Progenitor cell of endocrine pancreas (in vitro differentiated cells): ENCODE measurements at places on chromosomes 7 and 10.

DNA sequence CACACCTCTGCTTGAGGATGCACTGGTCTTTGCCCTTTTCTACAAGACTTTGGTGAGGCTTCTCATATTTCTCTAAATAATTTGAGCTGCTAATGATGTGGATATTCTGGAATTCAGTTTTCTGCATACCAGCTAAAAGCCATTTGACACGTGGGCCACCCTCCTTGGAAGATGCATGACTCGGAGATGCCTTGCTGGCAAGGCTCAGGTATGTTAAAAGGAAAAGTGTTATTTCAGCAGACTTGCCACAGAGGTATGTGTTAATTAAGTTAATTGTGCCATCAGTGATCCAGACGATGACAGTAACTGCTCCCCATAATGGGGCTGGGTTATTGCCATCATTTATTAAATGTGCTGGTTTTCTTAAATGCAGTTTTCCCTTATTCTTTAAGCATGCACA is 8.8 kb upstream of the GFRA1 start:
- no peak for DNase-seq

- no peak for DNase-seq
These were observed 852.4 kb downstream of the SORCS1 start for GRCh38 chr10:106312087-106312486.

DNA sequence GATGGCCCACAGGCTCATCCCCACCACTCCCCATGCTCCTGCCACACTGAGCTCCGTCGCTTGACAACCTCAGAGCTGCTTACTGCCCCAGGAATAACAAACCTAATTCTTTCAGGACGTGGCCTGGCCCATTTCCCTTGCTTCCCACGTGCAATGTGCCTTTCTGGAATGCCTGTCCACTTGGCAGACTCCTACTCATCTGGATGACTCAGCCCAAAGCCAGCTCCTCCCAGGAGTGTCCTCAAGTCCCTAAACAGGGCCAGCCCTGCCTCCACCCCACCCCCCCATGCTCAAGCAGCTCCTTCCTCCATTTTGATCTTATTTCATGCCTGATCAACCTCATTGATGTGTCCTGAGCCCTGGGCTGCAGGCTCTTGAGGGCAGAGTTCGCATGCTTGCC is 164.9 kb upstream of the RNF32 start:
- DNase-seq: no peak

DNA sequence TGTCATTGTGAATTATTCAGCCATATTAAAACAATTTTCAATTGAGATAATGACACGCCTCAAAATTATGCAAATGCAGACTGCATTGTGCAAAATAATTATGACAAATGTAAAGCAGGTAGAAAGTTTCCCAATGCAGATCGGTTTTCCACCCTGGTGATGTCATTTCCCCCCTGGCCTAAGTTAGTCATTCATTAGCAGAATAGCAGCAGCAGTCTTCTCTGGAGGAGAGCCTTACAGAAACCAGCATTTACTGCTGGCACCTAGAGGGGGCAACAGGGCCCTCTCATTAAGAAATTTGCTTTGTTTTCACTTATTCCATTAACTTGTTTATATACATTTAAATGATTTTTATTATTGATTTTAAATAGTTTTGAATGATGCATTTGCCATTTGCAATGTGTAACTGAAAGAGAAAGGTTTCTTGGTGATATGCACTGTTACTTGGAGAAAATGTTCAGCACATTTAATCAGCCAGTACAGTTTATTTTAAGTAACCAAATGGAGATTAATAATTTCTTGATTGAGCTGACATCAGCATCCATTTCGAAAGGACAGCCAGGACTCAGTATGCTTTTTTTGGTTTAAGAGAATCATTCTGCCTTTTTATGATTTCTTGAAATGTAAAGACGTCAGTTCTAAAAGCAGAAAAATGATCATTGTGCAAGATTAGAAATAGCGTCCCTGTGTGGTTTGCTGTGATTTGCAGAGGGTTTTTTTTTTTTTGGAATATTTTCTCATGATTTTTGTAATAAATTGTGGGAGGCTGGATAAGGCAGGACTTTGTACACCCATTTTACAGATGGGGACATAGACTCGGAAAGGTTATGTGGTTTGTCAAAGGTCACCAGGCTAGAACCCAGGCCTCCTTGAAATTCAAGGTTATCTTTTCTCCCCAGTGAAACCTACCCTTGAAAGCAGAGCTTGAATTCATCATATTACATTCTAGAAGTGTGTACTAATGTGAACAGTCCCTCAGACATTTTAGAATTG is 3.5 kb downstream of the ARID5B start:
- DNase-seq: no peak

GRCh38 chr10:108848046-108848445 is 1075.3 kb downstream of the XPNPEP1 start:
- DNase-seq: no peak

DNA sequence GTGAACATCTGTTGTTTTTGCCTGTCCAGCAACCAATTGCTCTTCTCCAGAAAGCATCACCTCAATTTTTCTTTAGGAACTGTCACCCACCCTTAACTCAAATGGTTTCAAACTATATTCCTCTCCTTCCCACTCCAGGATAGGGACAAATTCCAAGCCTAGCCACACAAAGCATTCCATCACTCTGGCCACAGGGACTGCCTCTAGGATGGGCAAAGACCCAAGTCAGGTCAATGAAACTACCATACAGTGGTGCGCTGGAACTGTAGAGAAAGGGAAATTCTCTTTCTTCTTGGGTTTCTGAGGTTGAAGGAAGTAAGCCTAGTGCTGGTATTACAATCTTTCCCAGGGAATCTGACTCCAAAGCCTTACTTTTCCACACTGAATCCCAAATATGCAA is 3.6 kb downstream of the MICU1 start:
- DNase-seq: no peak

DNA sequence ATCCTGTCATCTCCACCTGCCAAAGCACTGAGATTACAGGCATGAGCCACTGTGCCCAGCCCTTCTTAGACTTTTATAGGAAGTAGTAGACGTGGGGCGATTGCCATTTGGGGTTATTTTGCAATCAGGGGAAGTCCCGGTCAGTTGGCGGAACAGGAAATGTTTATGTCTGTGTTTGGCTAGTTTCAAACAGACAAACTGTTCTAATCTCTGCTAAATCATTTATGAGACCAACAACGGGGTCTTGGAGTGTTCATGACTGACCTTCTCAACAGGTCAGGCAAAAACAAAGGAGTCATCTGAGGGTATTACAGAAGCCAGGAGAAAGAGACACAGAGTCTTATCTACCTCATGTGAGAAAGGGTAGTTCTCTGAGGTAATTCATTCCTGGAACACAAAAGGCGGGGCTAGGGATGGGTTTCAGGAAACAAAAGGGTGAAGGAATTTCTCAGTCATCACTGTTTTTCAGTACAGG is 6.6 kb upstream of the TPK1 start:
- DNase-seq: no peak

DNA sequence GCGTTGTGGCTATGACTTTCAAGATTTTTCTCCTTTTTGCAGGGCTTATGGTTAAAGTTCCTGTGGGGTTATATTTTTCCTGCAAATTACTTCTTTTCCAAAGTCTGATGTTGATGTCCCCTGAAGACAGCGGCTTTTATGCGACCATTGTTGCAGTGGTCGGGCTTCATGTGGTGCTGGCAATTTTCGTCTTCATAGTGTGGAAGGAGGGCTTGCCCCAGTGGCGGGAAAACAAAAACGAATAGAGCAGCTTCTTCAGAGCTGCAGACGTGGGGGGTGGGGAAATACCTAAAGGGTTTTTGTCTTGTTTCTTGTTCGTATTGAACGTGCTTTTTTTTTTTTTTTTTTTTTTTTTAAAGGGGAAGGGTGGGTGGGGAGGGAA is 53.8 kb downstream of the MCMBP start:
- no peak for DNase-seq

GRCh38 chr10:87913156-87913921 is 49.9 kb downstream of the PTEN start:
- no peak for DNase-seq

DNA sequence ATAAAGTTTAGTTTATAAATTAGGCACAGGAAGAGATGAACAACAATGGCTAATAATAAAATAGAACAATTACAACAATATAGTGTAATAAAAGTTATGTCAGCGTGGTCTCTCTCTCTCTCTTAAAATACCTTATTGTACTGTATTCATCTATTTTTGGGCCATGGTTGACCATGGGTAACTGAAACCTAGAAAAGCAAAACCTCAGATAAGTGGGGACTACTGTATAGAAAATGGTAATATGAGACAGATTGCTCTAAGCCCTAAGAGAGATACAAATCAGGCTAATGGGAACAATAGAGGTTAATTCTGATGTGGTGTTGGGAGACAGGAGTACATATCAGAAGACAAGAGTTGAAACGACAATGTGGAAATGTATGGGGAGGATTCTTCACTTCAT is 86.2 kb downstream of the ZNF365 start:
- DNase-seq: no peak

- DNase-seq: no peak
These were observed 469 bp downstream of the MSS51 start for GRCh38 chr10:73432646-73433537.

DNA sequence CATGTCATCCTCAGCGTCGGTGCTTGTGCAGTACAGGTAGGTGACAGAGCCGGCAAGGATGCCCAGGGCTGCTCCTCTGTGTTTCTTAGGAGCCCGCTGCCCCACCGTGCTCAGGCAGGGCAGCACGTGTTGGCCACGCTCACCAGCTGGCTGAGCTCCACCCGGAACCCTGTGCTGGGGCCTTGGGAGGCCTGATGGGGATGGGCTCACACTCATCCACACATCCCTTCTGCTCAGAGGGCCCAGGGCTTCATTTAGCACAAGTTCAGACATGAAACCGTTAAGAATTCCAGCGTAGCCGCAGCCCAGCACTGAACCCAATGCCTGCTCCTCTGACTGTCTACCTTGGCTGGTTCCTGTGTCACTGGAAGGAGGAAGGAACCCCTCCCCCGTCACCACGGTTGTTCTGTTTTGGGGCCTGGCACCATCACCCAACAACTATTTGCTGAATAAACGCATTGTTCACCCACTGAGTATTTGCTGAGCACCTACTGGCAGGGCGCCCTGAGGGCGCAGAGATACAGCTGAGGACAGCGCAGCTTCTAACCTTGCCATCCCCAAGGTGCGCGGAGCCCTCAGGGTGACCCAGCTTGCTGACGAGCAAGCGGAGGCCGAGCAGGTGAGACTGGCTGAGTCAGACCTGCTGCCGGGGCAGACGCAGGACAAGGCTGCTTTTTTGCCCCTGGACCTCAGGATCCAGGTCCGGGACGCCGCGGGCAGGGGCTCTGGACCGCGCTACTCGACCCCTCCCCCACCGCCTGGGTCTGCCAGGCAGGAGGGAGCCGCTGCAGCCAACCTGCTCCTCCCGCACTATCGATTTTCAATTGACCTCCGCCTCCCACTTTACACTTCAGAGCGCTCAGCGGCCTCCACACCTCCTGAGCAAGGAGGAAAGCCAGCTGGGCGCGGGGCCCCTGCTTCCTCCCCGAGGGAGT is 50.6 kb upstream of the RET start:
- DNase-seq: peak; percentile 54

- no peak for DNase-seq
These were observed 58.0 kb downstream of the ANKIB1 start for GRCh38 chr7:92303761-92304160.
